ENCODE measurements at places on chromosomes 2 and 18.

DNA sequence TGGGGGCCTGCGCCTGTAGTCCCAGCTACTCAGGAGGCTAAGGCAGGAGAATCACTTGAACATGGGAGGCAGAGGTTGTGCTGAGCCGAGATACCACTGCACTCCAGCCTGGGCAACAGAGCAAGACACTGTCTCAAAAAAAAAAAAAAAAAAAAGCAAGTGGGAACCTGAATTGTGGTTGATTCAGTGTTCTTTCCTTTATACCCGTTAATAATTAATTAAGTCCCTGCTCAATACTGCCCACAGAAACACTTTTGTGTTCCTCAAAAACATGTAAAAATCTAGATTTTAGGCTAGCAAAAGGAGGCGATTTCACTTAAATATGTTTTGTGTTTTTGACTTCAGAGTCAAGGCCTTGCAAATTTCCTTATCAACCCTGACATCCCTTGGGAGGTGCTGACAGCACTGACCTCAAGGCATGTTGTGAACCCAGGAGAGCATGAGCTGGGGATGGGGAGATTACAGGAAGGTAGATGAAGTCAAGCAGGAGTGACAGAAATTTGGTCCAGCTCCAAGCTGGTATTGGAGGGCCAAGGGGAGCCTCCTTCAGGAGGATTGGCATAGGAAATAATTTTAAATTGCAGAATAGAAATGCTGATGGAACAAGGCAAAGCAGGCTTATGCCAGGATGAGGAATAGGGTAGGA is 89.0 kb upstream of the PNPT1 start:
- no peak for DNase-seq

- no peak for DNase-seq
These were observed 164.1 kb upstream of the CELF4 start for GRCh38 chr18:37729716-37730115.

DNA sequence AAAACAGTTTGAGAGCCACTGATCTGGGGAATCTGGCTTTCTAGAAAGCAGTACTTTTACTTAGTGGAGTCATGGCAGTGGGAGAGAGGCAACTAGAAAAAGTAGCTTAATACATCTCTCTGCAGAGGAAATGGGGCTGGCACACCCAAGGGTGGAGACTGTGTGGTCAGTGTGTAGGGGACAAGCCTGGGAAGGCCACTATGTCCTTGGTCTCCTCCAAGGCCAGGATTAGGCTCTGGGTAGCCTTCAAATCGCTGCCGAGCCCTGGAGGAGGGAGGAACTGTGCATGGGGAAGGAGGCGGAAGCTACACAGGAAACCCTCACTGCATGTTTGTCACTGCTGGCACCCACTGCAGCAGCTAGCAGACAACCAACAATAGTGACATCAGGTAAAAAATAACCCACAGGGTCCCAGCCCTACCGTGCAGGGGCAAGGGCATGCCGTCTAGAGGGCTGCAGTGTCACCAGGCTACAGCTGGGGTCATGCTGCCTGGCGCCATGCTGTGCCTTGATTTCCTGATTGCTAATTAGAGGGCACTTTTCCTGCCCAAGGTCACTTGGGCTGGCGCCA is 34.8 kb downstream of the LBH start:
- no peak for DNase-seq

GRCh38 chr18:41745166-41746049 is 209.6 kb upstream of the PIK3C3 start:
- DNase-seq: no peak

GRCh38 chr2:122519821-122520611 is 764.6 kb downstream of the TSN start:
- no peak for DNase-seq

All from uterus (tissue), 4 donors.